ENCODE measurements at places on chromosomes 7 and 10.

DNA sequence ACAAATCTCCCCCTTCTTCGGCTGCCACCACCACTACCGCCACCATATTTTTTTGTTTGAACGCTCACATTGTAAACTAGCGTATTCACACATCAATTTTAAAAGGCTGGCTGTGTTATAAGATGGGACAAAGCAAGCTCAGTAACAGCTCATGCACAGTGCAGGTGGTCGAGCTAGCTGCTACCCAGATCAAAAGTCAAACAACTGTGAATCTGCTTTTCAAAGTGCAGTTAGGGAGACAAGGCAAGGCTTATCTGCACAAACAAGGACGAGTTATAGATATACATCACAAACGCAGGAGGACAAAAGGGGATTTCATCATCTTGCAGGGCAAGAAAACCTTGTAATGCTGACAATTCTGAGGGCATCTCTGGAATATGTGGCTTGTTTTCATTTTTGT is 231.6 kb downstream of the VTI1A start:
- no peak for DNase-seq

DNA sequence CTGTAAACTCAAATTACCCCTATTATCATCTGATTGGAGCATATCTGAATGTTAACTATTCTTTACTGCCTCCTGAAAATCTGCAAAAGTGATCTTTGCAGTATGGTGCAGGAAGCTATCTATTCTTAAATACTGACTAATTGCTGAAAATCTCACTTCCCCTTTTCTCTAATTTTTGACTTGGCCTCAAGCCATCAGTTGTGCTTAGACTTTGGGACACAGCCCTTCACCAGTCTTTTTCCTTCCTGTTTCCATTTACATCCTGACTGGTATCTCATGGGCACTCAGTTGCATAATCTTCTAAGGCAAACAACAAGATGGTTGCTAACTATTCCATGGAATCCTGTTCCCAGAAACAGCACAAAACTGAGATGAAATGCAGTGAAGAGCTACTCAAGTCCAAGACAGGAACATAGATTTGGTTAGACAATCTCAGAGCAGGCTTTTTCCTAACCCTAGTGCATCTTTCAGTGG is 228.5 kb downstream of the SORCS1 start:
- DNase-seq = no peak

GRCh38 chr10:117342641-117343040 is 32.6 kb downstream of the PDZD8 start:
- DNase-seq = no peak

GRCh38 chr7:143504215-143504936 is 26.7 kb downstream of the TAS2R41 start:
- DNase-seq = no peak
